ENCODE measurements at places on chromosomes 13 and 19.

- no peak for DNase-seq
Observed at GRCh38 chr13:52830946-52831345, 17.5 kb downstream of the PCDH8 start.

- no peak for DNase-seq
Observed at GRCh38 chr13:34340534-34340933, 522.6 kb downstream of the RFC3 start.

DNA sequence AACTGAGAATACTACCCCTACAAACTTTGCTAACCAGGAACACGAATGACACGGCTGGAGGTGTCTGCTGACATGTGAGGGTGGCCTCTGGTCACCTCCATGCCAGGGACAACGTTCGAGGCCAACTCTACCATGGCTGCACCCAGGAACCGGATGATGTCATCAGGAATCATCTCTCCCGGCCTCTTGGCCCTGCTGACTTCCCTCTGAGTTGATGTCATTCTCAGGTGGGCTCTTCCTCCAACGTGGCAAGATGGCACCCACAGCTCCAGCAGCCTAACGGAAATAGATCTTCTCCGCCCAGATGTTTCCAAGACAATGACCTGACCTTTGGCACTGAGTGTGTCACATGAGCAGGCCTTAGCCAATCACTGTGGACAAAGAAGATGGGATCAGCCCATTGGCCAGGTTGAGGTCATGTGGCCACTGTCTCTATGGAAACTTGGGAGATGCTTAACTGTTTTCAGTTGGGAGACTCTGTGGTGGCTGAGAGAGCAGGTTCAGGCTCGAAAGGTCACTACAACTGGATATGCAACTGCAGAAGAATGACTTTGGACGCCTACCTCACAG lies 15.0 kb downstream of the MBD3L2B start:
- DNase-seq, result no peak

GRCh38 chr19:35140207-35140961 lies 1.8 kb downstream of the FXYD1 start:
- no peak for DNase-seq

DNA sequence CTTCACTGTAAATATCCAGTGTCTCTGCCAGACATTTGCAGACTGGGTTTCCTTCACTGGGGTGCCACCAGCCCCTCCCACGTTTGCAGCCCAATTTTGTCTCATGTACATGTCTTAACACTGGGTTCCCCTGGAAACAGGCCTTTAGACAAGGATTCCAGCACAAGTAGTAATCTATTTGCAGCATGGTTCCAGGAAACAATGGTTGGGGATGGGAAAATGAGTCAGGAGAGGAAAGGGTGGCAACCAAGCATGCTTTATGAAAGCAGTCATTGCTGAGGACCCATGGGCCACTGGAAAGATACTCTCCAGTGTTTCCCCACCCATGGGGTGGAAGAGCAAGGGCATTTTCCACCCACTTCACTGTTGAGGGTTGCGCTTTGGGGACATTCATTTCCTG lies 53.6 kb upstream of the FARP1 start:
- DNase-seq, result no peak

DNA sequence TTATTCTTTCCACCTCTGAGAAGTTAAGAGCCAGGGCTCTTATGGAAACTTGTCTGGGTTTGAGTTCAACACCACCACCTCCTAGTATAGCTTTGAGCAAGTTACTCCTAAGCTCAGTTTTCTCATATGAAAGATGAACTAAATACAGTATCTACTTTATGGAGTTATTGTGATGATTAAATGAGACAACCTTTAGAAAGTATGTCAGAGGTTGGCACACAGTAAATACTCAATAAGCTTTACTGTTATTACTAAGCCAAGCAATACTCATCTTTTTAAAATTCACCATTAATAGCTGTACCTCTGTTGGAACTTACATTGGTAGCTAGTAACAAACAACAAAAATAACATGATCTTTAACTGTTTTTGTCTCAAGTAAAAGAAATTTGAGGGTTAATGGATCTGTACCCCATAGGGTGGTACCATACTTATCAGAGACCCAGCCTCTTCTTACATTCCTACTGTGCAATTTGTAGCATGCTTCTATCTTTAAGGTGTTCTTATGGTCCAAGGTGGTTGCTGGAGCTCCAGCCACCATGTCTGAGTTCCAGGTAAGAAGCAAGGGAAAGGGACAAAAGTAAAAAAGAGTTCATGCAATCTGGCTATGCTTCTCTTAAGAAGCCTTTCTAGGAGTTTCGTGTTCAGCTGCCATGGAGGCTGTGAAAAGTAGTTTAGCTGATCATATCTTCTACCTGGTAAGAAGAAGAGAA lies 24.1 kb upstream of the NDFIP2 start:
- no peak for DNase-seq

- DNase-seq, result peak; percentile 37
Observed at GRCh38 chr13:112931028-112931934, 37.7 kb upstream of the MCF2L start.

DNA sequence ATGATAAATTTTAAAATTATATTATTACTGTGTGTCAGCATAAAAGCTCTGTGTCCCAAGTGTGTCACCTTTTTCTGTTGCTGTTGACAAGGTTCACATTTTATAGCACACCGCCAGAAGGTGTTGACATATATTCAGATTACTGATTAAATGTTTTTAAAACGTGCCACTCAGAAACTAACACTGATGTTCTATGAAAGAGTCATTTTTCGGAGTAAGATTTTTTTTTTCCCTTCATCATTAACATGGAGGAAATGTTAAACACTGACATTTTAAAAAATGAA lies 197.5 kb downstream of the TM9SF2 start:
- no peak for DNase-seq

- DNase-seq, result no peak
Observed at GRCh38 chr19:54356444-54357056, 8.2 kb downstream of the LAIR1 start.

DNA sequence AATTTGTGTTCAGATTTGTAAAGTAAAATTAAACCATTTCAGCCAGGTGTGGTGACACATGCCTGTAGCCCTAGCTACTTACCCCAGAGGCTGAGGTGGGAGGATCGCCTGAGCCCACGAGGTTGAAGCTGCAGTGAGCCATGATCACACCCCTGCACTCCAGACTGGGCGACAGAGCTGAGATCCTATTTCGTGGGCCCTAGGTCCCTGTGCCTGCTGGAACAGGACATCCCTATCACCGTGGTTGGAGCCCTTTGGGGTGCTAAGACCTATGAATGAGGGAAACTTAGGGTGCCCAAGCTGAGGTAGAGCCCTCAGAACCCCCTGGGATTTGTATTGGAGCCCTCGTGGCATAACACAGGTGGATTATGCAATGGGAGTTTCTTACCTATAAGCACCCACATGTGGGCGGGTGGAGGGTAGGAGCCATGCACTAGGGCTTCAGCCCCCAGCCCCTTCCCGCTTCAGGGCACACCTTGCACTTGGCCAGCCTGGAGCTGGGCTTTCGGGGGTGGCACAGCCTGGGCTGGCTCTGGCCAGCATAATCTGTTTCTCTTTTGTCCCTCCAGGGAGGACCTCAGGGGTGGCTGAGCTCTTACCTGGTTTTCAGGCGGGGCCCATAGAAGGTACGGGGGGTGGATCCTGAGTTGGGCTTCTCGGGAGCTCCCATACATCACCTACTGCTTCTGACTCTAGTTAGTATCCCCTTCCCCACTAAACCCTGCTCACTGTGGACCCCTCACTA lies 7.2 kb upstream of the USF2 start:
- no peak for DNase-seq

DNA sequence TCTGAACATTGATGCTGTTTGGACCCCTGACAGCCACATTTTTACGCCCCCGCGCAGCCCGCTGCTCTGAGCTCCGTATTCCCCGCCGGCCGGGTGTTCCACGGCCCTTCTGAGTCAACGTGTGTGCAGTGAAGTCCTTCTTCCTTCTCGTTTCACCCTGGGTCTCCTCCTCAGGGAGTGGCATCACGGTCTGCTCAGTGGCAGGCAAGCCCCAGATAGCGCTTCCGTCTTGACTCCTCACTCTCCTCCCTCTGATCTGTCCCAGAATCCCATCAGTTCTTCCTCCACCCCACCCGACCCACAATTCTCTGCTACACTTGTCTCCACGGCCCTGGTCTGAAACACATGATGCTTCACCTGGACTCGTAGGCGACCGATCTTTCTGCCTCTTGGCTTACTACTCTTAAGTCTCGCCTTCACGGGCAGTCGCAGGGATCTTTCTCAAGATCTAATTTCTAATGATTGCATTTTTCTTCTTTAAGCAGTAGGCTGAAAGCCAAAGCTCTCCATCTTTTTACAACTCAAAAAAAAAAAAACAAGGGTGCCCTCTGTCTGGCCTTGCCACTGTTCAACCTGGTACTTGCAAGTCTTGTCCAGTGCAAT lies 33.9 kb downstream of the CCNE1 start:
- DNase-seq, result no peak

DNA sequence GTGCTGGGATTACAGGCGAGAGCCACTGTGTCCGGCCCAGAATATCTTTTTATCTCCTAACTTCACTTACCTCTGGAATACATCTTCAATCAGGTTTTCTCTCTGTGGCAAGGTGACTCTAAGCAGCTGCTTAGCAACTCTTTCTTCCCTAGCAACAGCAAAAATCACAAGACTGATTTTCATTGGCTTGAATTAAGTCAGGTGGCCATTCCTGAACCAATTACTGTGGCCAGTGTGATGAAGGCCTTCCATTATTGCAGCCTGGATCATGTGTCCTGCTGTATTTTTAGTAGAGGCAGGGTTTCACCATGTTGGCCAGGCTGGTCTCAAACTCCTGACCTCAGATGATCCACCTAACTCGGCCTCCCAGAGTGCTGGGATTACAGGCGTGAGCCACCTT lies 9.0 kb upstream of the LTBP4 start:
- DNase-seq, result no peak

DNA sequence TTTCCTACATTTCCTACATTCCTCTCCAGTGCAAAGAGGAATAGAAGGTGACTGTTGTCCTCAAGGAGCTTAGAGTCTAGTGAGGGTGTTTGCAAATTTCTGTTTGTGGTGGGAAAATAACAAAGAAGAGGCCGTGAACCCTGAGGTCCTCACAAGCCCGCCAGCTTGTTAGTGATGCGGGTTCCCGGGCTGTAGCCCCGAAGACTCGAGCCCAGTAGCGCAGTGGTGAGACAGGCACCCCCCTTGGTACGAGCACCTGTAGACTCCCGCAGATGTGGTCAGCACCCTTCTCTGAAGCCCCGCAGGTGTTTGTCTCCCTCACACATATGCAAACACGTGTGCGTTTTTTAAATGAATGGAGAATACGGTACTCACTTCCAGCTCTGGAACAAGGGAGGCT lies 26.5 kb upstream of the SPACA7 start:
- no peak for DNase-seq

- DNase-seq, result no peak
Observed at GRCh38 chr13:111597618-111598017, 277.2 kb downstream of the TEX29 start.

GRCh38 chr13:24745861-24746617 lies 17.9 kb upstream of the RNF17 start:
- no peak for DNase-seq

DNA sequence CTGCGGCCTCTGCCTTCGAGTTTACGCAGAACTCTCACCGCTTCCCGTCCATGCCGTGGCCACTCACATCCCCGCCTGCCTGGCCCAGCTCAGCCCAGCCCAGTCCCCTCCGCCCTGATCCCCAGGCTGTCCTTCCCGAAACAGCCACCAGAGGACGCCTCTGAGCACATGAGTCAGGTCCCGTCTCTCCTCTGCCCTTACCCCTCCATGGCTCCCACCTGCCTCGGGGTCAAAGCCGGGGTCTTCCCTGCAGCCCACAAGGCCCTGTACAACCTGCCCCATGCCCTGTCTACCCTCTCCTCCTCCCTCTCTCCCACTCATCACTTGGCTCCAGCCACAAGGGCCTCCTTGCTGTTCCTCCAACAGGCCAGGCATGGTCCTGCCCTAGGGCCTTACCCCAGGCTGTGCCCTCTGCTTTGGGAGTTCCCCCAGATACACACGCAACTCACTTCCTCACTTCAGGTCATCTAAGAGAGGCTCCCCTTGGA lies 8.1 kb upstream of the SEMA6B start:
- no peak for DNase-seq

DNA sequence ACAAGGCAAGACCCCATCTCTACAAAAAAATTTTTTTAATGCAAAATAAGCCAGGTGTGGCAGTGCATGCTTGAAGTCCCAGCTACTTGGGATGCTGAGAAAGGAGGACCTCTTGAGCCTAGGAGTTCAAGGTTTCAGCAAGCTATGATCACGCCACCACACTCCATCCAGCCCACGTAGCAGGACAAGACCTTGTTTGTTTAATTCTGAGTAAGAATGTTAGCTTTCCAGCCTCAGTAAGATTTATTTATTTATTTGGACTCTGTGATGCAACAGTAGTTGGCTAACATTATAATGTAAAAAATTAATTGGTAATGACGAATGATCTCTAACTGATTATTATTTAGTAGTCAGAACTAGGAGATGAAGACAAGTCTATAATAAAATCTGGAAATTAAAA lies 23.3 kb downstream of the N4BP2L2 start:
- no peak for DNase-seq

DNA sequence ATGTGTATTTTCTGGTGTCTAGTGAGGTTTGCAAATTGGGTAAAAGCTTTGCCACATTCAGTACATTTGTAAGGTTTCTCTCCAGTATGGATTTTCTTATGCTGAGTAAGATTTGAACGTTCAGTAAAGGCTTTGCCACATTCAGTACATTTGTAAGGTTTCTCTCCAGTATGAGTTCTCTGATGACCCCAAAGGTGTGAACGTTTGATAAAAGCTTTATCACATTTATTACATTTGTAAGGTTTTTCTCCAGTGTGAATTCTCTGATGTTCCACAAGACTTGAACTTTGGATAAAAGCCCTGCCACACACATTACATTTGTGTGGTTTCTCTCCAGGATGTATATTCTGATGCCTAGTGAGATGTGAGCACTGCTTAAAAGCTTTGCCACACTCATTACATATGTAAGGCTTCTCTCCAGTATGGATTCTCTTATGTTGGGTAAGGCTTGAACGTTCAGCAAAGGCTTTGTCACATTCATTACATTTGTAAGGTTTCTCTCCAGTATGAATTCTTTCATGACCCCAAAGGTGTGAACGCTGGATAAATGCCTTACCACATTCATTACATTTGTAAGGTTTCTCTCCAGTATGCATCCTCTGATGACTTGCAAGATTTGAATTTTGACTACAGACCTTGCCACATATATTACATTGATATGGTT lies 17.4 kb downstream of the ZNF677 start:
- DNase-seq, result no peak

- DNase-seq, result no peak
Observed at GRCh38 chr13:48446464-48446863, 33.6 kb upstream of the LPAR6 start.

DNA sequence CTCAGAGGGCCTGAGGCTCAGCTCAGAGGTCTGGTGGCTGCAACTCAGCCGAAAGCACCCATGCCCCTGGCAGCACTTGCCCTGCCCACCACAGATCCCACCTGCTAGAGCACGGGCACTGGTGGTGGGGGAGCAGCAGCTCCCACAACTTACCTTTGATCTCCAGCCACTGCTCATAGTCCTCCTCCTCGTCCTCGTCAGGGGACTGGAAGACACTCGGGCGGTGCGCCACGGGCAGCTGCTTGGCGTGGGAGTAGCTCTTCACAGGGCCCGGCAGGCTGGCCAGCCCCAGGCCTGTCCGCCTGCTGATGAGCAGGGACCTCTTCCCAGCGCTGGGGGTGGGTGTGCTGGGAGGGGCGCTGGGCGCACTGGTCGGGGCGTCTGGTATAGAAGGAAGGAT lies 14.6 kb downstream of the SUGP1 start:
- DNase-seq, result no peak

- DNase-seq, result no peak
Observed at GRCh38 chr13:89688918-89689317, 1658.6 kb upstream of the MIR17HG start.

GRCh38 chr19:30908262-30908771 lies 440.9 kb downstream of the TSHZ3 start:
- DNase-seq, result no peak

GRCh38 chr19:8146877-8147581 lies 2.4 kb downstream of the FBN3 start:
- no peak for DNase-seq
